Mammary epithelial cell (primary cell): ENCODE measurements at places on chromosomes 2 and 18.

- DNase-seq = no peak
Measured at GRCh38 chr18:57587098-57587661, 678 bp upstream of the FECH start.

DNA sequence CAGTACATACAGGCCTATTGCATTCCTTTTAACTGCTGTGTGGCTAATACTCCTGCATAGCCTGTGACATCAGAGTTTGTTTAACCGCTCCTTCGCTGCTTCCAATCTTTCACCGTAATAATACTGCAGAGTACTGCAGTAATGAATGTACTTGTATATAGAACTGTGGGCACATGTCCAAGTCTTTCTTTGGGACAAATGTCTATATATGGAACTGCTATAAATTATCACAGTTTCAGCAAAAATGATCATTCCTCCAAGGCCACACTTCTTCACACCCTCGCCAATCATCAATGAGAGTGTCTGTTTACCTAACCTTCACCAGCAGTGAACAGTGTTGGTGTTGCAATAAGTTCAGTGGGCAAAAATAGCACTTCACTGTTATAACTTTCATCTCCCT, 230.4 kb downstream of the SP3 start:
- no peak for DNase-seq

- peak; percentile 29 for DNase-seq
Measured at GRCh38 chr2:3461801-3462492, 57.4 kb downstream of the ADI1 start.

DNA sequence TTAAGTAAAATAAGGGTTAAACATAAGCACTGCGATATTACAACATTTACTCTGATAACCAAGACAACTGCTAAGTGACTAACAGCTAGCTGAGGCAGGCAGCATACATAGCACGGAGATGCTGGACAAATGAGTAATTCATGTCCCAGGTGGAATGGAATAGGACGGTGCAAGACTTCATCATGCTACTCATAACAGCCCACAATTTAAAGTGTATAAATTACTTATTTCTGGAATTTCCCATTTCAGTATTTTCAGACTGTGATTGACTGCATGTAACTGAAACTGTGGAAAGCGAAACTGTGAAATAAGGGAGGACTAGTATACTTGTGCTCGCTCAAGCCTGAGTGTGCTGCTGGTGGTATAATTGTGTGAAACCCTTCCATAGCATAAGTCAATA, 12.9 kb downstream of the IER3IP1 start:
- DNase-seq = peak; percentile 91

DNA sequence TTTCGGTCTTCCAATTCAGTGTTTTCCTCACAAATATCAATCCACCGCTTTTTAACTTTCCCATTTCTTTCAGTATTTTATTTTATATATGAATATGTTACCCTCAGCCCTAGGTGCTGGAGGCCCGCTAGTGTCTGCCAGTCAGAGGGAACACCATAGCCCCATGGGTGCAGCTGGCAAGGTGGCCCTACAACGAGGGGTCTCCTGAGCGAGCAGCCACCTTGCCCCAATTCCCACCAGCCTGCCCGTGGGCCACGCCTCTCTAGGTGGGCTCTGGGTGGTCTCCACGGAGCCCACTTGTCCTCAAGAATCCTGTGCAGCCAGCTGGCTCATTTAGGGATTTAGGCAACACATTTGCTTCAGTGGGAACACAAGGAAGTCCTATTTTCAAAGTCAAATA, 72.5 kb upstream of the RGPD5 start:
- DNase-seq = no peak

DNA sequence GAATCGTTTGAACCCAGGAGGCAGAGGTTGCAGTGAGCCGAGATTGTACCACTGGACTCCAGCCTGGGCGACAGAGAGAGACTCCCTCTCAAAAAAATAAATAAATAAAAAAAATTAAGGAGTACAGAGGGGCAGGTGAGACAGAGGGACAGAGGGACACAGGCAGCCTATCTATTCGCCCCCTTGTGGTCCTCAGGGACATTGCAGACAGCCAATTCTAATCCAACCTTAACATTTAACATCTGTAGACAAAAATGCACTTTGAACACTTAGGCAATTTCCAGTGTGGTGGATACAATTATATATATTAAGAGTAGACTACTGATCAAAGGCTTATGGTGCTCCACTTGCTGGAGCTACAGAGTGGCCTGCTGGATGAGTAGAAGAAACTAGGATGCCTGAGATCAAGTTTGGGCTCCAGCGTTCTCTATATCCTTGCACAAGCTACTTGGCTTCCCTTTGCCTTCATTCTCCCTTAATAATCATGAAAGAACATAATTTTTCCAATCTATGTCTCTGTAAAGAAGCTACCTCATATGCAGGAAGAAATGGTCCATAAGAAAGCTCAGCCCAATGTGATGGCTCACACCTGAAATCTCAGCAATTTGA, 8.2 kb upstream of the SMARCAL1 start:
- DNase-seq = peak; percentile 18

- no peak for DNase-seq
Measured at GRCh38 chr2:69311024-69311416, 76.0 kb downstream of the GFPT1 start.

GRCh38 chr2:54977149-54977548, 73.1 kb downstream of the RTN4 start:
- DNase-seq = no peak

DNA sequence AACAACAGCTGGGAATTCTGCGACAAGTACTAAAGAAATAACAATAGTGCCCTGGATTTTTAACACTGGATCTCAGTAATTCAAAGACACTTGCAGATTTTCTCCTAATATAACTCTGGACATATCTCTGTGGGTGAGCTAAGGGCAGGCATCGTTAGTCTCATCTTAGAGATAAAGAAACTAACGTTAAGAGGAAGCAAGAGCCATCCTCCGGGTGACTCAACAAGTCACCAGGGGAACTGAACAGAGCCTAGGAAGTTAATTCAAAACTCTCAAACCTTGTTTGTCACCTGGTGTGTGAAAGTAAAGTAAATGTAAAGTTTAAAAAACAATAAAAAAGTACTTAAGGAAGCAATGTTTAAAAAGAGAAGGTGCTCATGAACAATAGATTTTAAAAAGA, 41.6 kb upstream of the NRP2 start:
- DNase-seq = no peak

DNA sequence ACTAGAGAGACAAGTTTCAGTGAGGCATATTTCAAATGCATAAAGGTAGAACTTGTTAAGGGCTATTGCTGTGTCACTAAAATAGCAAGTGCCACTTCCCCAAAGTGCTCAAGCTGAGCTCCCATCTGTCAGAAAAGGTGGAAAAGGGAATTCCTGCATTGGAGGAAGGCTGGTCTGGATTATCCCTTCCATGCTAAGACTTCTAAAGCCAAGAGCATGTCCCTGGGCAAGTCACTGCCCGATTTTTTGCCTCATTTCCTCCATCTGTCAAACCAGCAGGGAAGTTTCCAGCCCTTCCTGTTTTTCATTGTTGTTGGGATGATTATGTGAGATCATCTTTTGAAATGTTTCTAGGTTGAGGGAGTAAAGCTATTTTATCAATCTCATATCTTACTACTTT, 175.5 kb downstream of the SETBP1 start:
- DNase-seq = no peak

DNA sequence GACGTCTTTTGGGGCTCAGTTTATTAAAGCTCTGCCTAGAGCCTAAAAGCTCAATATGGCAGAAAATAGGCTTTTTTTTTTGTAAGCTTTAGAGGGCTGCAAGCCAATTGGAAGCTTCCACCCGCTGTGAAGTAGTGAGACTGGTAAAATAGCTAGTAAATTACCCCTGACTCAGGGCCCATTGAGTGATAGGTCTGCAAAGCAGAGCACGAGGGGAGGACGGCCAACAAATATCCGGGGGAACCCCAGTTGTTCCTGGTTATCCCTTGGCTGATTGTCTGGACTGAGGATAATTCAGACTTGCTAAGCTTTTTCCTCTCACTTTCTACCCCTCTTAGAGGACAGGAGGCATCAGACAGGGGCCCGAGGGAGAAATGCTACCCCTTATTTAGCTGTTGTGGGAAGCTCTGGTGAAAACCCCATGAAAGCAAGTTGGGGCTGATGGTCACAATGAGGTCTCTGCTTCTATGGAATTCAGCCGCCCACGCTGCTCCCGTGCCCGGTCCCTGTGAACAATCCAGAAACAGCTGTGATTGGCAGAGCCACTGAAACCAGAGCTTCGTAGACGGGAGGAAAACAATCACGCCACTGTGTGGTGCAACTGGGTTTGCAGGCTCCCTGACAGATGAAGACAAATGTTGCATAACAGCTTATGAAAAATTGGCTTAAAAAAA, 141.9 kb upstream of the LGALSL start:
- peak; percentile 98 for DNase-seq

GRCh38 chr2:179031731-179032408, 18.1 kb downstream of the CCDC141 start:
- DNase-seq = peak; percentile 31

- DNase-seq = no peak
Measured at GRCh38 chr2:78465707-78466106, 559.8 kb upstream of the REG3G start.

DNA sequence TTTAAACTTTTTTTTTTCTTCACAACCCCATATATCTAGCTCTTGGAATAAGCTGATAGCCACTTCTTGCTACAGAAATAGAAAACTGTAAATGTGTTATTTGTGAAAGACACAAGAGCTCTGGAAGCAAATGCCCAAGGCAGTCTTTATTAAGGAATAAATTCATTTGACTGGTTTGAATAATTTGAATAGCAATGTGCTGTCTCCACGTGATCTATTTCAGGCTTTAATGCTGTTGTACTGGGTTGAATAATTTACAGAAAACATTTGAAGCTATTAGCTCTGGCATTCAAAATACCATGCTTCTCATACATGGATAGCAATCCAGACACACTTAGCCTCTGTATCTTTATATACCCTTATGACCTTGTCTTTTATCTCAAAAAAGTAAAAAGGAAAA, 366.7 kb upstream of the KCNJ3 start:
- DNase-seq = no peak

DNA sequence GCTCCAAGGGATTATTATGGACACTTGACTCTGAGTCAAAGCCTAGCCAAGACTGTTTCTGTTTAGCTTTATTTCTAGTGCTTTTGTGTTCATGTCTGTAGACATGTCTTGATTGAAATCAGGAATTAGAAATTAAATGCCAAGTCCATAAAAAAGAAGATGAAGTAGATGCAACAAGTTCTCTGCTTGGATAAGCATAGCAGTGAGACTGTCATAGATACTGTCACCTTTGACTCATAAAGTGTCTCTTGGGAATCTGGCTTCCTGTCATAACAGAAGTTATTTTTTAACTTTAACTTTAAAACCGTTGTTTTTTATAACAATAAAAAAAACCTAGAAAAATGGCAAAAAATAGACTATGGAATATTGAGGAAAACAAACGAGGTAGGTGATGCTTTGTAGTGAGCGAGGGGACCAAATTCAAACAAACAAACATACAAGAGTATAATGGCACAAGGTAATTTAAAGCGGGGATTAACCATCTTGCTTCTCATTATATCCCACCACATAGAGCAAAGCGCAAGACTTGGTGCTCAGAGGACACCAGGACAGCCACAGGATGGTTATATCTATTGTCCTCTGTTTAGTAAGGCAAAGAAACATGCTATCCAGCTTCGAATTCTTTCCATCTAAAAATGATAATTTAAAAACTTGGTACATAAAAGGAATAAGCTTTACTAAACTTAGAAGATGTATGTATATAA, 64.6 kb downstream of the CD226 start:
- DNase-seq = no peak

- DNase-seq = no peak
Measured at GRCh38 chr2:169909376-169909775, 82.1 kb downstream of the UBR3 start.

DNA sequence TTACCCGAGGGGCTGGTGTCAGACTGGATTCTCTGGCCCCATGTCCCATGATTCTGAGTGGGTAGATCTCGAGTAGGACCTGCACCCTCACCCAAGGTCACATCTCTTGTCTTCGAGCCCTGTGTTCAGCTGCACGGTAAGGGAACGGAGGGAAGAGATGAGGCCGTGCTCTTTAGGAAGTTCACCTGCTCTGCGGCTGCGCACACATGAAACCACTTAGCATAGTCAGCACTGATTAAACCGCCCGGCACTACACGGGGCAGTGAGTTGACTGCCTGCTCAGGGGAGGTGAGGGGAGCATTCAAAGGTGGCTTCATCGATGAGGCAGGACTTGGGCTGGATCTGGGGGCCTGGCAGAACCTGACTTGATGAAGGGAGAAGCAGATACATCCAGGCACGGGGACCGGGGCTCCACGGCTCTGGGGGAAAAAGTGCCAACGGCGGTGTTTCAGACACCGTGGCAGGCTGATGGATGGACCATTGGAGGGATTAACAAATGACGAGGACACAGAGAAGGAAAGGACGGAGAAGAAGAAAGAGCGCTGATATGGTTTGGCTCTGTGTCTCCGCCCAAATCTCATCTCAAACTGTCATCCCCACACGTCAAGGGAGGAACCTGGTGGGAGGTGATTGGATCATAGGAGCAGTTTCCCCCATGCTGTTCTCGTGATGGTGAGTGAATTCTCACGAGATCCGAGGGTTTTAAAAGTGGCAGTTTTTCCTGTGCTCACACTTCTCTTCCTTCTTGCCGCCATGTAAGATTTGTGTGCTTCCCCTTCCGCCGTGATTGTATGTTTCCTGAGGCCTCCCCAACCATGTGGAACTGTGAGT, 248.6 kb downstream of the CYP26B1 start:
- DNase-seq = no peak

DNA sequence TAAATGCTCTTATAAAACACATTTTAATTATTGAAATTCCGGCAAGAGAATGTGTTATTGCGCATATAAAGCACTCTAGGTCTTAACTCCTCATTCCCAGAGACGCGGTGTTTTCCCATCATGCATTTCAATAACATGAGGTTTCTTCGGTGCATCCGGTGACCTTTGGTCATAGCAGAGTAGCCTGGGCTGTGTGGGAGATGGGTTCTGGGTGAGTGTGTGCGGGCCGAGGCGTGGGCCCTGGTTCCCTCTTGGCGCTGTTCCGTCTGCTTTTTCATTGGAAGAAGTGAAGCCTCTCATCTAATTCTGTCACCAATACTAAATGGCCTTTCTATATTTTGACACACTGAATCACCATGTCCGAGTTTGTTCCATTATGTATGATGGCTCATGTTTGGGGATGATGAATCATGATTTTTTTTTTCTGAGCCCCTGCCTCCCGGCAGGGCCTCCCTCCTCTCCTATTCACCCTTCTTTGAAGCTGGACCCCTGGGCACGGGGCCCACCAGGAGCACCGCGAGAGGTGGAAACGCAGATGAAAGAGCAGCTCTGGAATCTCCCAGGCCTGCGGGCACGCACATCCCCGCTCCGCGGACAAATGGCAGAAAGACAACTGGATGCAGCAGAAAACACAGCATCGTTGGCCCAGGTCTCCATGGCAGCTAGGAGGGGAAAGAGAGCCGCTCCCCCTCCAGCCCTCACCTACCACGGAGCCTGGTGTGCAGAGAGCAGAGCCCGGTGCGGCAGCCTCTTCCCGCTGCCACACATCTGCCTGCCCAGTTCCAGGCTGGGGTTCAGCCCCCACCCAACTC, 85.8 kb upstream of the HPCAL1 start:
- no peak for DNase-seq

DNA sequence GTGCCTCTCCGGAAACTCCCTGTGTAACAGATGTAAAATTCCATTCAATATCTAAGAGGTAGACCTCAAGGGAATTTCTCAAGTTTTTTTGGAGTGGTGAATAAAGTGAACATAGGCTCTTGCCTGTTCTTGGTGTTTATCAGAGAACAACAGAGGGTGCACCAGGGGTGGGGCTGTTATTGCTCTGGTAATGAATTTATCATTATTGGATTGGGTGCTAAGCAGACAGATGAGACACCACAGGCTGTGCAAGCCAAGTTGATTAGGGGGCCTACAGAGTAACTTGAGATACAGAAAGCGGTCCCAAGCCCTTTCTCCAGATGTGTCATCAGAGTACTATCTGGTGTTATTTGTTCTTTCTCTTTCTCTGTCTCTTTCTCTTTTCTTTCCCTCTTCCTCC, 286.3 kb downstream of the OSR1 start:
- DNase-seq = no peak
